ENCODE measurements at places on chromosomes 16 and 17.
A peak's percentile ranks its signal among the peaks of the same experiment; 100 is the strongest.

DNA sequence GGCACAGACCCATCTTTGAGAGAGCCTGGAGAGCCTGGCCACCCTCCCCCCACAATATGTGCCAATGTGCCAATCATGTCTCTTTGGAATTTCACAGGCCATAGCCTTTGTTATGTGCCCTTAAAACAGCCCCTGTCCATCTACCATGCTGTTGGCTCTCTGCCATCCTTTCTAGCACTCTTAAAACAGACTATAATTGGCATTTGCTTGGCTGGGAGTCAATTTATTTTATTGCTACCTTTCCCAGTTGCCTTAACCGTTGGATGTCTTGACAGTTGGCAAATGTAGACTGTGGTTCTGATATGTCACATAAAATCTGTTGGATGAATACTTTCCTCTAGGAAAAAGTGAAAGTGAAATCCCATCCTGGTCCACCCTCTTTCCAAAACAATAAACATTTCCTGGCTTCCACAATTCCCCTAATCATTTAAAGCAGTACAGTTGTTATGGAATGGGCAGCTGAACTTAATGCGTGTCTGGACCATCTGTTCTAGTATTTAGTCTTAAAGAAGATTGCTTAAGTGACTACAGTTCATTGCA lies 394.0 kb downstream of the KCNJ2 start:
- no peak for DNase-seq

DNA sequence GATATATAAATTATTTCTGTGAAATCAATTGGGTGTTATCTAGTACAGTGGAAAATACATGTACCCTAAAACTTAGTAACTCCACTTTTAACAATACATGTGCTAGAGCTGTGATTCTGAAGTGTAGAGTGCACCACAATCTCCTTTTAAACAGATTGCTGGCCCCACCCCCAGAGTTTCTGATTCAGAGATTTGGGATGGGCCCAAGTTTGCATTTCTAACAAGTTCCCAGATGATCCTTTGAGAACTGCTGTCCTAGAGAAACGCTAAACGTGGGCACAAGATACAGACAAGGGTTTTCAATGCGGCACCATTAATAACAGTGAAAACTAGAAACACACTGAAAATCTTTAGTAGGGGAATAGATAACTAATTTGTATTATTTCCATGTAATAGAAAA lies 49.2 kb downstream of the NXPH3 start:
- no peak for DNase-seq

GRCh38 chr17:68089881-68090280 lies 54.3 kb downstream of the KPNA2 start:
- peak; percentile 58 for DNase-seq

GRCh38 chr16:1978476-1979120 lies 2.7 kb downstream of the NOXO1 start:
- no peak for DNase-seq

GRCh38 chr16:84356591-84357116 lies 11.7 kb upstream of the ATP2C2 start:
- no peak for DNase-seq

GRCh38 chr16:55754056-55754455 lies 78.8 kb downstream of the CES1 start:
- no peak for DNase-seq

GRCh38 chr17:33572615-33573014 lies 279.5 kb upstream of the ASIC2 start:
- DNase-seq, result no peak

GRCh38 chr16:23408823-23409298 lies 44.1 kb downstream of the COG7 start:
- DNase-seq, result no peak

DNA sequence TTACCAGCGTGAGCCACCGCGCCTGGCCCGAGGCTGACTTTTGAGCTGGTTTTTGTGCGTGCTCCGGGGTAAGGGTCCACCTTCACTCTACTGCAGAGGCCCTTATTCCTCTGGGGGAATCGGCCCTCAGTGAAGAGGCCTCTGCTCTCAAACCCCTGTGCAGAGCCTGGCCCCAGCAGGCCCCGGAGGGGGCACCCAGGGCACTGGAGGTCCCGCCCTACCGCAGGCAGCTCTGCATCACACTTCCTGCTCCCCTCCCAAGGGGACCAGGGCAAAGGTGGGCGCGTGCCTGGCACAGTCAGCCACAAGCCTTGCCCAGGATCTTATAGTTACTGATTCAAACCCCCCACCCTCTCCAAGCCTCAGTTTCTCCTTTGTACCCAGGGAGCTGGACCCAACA lies 3.6 kb upstream of the UBE2I start:
- no peak for DNase-seq

DNA sequence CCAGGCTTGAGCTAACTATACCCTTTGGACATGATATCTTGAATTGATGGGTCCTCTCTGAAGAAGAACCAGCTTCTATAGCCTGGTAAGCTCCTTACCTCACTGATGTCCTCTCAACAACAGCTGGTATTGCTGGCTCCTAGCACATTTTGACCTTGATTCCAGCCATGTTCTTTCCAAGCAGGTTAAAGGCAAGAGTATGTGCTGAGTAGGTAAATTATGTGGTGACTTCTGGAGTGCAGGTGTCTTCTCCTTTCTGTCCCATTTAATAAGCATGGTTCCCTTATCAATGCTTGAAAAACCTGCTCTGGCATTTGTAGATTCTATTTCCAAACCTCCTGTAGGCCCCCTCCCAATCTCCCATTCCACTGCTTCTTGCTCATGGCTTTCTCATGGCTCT lies 300.1 kb downstream of the UTP18 start:
- DNase-seq, result no peak

DNA sequence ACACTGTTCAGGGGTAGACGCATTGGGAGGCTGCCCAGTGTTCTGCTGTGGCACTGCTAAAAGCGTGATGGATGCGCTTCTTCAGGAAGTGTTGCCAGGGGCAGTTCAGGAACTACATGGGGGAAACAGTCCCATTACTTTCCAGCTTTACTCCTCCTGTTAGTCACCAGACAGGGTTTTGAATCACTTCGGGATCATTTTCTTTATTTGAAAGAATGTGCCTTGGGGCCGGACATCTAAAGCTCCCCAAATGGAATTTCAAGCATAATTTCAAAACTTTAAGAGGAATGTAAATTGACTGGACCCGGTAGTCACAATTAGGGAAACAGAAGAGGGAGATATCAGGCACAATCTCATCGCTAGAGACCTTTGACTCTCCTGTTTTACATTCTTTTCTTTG lies 1.3 kb upstream of the KRTAP2-1 start:
- no peak for DNase-seq

DNA sequence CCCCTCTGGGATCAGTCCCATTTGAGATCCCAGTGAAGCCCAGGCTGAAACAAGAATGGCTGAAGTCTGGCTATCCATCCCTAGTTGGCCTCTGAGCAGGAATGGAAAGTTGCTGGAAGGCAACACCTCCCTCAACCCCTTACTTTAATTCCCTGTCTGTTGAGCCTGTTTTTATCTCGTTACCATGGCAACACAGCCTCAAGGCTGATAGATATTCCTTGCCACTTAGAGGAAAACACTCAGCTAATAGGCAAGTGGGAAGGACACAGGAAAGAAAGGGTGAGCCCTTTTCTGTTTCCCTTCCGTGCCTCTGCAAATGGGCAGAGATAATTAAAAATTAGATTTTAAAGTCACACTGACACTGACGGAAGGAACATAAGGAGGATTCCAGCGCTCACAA lies 75.5 kb upstream of the CLEC3A start:
- DNase-seq, result no peak

DNA sequence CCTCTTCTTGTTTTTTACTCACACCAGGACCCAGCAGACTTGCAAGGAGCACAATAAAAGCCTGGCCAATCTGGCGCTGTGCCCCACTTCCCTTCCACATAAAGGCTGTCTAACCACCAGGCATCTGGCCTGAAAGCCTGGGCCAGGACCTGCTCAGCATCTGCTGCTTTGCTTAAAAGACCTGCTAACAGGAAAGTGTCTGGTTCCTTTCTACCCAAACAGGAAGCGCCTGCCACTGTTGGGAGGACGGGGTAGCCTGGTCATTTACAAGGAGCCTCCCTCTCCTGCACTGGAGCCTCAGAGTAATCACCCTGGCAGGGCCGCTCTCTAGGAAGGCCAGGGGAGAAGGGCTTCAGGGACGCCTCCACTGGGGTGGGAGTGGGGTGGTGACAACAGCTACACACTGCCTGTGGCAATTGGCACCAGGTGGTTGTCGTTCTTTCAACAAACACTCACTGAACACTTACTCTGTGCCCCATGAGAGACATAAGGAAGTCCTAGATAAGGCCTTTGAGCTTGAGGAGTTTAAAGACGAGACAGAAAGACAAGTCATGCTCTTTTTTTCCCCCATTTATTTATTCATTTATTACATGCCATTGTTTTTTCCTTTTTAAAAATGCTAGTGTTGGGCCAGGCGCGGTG lies 6.3 kb upstream of the MMP28 start:
- no peak for DNase-seq

- DNase-seq, result no peak
Observed at GRCh38 chr17:15453246-15453645, 14.2 kb downstream of the CDRT4 start.

DNA sequence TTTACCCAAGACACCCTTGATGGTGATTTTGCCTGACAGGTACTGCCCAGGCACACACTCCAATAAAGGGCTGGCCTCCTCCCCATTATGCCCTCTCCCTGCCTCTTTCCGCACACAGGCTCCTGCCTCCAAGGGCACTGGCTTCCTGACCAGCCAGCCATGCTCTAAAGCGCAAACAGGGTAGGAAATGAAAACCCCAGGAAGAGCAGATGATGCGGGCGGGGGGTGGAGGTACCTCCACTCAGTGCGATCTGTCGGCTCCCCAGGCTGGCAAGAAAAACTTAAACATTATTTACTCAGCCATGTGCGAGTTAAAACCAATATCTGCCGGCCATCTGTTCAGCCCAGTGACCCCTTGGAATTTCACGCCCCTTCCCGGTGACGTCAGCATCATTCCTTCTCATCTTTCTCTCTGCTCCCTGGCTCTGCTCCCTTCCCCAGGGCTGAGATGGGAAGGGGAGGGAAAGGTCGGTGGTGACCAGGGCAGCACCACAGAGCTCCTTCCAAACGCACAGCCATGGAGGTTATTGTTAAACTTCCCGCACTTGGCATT lies 262.5 kb downstream of the CBLN1 start:
- DNase-seq, result no peak

DNA sequence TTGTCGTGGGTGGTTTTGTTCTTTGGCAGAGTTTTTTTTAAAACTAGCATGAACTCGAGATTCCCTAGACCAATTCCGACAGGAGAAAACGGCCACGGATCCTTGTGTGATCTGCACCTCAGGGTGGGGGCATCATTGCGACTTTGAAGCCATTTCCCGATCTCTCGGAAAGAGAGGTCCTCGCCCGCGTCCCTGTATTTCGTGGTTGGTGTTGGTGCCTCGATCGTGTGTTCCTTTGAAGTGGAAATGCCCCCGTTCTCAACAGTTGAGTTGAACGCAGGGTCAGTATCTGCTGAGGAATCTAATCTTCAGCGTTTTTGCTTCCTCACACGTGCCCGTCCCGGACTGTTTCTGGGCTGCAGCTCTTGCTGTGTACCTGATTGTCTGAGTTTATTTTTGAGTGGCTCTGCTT lies 1.1 kb downstream of the CRAMP1 start:
- peak; percentile 38 for DNase-seq

- no peak for DNase-seq
Observed at GRCh38 chr17:80704381-80704819, 159.8 kb downstream of the RPTOR start.

GRCh38 chr17:80292521-80292971 lies 31.9 kb downstream of the RNF213 start:
- DNase-seq, result no peak

- DNase-seq, result no peak
Observed at GRCh38 chr17:47660064-47660492, 10.4 kb downstream of the KPNB1 start.
